ENCODE measurements at places on chromosomes 12 and 14.

DNA sequence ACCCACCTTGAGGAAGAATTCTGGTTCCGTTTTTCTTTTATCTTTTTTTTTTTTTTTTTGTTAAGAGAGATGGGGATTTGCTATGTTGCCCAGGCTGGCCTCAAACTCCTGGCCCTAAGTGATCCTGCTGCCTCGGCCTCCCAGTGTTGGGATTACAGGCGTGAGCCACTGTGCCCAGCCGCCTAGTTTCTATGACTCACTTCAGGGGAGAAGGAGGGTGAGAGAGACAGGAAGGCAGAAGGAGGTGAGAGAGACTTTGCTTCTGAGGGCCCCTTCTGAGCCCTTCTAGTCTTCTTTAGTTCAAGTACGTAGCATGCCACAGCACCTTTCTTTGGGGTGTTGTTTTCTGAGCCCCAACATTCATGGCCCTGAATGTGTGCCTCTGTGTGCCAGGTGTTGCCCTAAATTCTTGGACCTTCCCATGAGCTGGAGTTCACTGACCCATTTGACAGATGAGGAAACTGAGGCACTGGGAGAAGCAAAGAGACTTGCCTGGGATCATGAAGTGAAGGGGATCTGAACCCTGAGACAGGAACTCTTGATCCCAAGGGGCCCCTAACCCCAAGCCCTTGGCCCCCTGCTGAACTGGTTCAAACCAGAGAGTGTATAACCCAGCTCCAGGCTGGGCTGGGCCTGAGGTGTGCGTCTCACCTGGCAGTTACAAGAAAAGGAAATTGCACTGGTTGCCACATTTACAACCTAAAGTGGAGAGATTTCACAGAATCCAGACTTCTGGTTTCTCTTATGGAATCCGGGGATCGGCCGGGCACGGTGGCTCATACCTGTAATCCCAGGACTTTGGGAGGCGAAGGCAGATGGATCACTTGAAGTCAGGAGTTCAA lies 20.8 kb downstream of the SH2B3 start:
- DNase-seq = no peak

- DNase-seq = no peak
Measured at GRCh38 chr12:73262788-73263381, 990.7 kb downstream of the TRHDE start.

- DNase-seq = no peak
Measured at GRCh38 chr12:67981287-67982162, 7.7 kb upstream of the IFNG-AS1 start.

GRCh38 chr12:104805186-104805585 lies 152.9 kb downstream of the SLC41A2 start:
- DNase-seq = no peak

DNA sequence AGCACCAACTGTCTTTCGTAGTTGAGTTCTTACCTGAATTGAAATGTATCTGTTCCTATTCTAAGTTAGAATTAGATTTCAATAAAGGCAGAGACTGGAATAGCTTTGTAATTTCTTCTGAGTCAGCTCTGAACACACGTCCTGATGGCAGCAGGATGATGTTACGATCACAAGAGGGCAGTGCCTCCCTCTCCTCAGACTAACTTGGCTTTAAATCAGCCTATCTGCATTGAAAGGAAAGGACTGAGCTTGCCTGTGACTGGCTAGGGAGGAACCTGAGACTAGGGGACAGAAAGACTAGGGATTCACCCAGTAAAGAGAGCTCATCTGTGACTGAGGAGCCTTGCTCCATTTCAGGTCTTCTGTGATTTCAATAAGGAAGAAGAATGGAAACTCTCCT lies 323.7 kb upstream of the OR4E1 start:
- DNase-seq = no peak

- no peak for DNase-seq
Measured at GRCh38 chr12:79274501-79275064, 410.0 kb downstream of the SYT1 start.

DNA sequence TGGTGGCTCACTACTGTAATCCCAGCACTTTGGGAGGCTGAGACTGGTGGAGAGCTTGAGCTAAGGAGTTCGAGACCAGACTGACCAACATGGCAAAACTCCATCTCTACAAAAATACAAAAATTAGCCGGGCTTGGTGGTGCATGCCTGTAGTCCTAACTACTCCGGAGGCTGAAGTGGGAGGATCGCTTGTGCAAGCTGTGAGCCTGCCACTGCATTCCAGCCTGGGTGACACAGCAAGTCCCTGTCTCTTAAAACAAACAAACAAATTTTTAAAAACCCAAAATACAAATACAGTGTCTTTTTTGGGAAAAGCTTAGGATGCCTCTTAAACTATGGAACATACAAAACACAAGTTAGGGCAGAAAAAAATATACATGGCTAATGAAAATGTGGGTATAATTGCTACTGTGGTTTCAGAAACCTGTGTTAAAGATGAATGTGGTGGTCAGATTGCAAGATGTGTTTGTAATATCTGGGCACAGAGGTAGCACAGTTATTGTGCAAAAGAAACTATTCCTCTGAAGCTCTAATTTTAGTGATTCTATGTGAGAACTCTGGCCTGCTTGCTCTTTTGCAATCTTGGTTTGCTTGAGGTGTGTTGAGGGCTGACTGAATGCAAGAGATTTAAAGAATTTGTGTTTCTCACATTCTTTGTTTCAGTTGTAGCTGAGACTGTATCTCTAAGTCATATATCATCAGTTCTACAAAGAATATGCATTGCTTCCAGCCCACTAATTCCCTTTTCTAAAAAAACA lies 3.9 kb upstream of the HSPA2 start:
- DNase-seq = no peak

- DNase-seq = no peak
Measured at GRCh38 chr12:51048661-51049251, 629 bp downstream of the LETMD1 start.

- no peak for DNase-seq
Measured at GRCh38 chr12:15227004-15227679, 5.9 kb upstream of the RERG start.

DNA sequence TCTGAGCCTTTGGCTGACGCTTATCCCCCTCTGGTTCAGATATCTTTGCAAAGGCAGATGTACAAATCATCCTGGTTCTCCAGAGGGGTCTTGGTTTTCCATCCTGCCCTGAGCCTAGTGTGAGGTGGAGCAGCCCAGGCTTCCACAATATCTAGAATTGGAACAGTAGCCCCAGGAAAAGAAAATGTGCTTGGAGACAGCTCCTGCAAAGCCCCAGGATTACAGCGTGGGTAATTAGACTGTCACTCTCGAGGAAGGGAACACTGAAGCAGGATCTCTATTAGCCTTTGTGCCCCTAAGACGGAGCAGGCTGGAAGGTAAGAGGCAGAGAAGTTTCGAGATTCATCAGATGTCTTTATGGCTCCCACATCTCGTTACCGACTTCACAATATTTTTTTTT lies 59.4 kb downstream of the TMEM132C start:
- no peak for DNase-seq

- no peak for DNase-seq
Measured at GRCh38 chr12:110763583-110763982, 20.9 kb upstream of the PPP1CC start.

DNA sequence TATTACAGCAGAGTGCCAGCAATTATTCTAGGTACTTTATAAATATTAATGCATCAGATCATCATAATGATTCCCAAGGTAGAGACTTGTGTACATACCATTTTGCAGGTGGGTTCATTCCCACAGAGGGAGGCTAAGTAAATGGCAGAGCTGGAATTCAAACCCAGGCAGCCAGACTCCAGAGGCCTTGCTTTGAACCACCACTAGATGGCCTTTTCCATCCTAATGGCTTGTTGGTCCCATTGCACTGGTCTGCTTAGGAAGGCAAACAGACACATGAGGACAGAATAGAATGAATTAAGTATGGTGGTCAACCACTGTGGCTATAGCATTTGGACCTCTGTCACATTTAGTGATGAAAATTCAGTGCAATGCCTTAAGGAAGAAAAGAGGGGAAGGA lies 158.7 kb downstream of the METTL25 start:
- no peak for DNase-seq

- no peak for DNase-seq
Measured at GRCh38 chr12:47244835-47245234, 165.1 kb upstream of the AMIGO2 start.

DNA sequence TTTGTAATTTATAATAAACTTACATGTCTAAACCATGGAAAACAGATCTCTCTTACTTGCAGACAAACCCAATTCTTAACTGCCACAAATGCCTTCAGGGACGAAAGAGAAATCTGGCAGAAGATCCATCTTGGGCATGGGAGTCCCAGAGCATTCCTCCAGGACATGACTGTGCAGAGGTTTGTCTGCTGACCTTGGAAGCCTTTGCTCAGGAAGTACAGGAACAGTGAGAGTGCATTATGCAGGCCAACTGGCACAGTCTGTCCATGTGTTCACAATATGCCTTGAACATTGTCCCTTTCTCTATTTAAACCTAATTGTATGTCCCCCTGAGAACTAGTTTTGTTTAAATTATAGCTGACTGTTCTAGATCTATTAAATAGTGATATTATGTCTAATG lies 467.1 kb downstream of the ATP23 start:
- DNase-seq = no peak

DNA sequence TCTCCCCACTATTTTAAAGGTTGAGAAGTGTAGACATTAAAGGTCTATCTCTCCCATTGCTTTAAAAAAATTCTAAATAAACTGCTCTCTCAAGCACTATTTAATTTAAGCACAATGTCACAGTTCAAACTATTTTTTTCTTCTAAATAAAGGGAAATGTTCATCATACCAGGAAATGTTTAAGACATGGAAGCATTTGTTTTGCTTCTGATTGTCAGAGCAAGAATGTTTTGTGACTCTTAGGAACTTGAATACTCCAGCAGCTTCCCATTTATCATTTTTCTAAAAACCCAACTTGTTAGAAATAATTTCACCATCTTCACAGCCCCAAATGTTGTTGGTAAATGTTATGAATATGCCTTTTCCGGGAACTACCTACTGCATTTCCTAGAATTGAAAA lies 121.8 kb upstream of the NTF3 start:
- DNase-seq = no peak

- no peak for DNase-seq
Measured at GRCh38 chr14:50233951-50234250, 2.5 kb upstream of the SOS2 start.

DNA sequence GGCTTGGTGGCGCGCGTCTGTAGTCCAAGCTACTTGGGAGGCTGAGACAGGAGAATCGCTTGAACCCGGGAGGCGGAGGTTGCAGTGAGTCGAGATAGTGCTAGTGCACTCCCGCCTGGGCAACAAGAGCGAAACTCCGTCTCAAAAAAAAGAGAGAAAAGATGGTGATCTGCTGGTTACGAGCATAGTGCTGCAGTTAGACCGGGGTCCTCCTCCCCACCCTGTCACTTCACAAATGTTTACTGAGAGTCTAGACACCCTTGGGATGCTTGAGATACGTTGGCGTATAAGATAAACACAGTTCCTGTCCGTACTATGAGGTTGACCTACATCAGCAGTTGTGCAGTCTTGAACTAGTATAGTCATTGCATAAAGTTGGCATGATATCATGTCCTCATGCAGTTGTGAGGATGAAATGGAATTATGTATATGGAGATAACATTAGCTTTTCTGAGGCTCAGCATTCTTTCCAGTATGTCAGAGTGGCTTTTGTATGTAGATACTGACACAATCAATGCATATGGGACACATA lies 787 bp downstream of the ACAD10 start:
- DNase-seq = no peak

DNA sequence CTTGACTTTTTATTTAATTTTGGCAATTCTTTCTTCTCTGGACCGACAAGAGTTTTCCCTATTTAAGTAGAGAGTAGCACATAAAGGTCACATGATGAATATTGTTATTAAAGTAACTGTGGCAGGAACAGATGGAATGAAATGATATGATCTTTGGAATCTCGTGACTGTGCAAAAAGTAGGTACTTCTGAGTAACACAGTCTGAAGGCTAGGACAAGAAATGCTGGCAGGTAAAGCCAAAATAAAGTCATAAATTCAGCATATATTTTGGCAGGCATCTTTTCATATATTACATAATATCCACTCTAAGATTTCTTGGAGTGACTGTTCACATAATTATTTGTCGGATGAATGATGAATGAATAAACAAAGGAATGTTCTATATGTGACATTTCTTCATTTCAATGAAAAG lies 121.4 kb downstream of the EFCAB11 start:
- DNase-seq = no peak

- DNase-seq = no peak
Measured at GRCh38 chr14:52840877-52841276, 49.5 kb upstream of the GNPNAT1 start.

GRCh38 chr12:19988948-19989347 lies 379.4 kb upstream of the PDE3A start:
- no peak for DNase-seq

GRCh38 chr14:102532204-102532658 lies 22.7 kb upstream of the ANKRD9 start:
- DNase-seq = no peak

DNA sequence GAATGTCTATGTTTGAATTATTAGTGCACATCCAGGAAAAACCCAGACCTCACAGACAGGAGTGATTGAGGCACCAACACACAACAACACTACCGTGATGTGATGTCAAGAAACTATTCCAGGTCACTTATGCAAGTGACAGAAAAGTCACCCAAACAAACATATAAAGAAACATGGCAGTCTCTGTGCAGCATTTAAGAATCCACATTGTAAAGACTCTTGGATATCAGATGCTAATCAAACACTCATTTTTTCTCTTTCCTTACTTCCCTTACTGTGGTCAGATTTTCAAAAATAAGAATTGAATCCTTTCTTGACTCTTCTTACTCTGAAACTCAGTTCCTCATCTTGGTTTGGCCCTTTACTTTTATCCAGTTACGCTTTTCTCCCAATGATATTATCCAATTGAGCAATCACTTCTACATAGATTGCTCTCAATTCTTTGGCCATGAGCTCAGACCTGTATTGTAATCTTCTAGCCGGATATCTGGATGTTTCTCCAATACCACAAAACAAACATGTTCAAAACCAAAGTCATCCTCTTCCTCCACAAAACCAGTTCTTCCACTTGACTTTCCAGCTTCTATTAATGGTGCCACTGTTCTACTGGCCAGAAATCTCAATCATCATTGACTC lies 115.4 kb downstream of the DUSP6 start:
- DNase-seq = no peak

- DNase-seq = no peak
Measured at GRCh38 chr12:129534966-129535750, 368.7 kb downstream of the TMEM132D start.

- DNase-seq = no peak
Measured at GRCh38 chr12:60201891-60202290, 606.1 kb downstream of the SLC16A7 start.

GRCh38 chr14:21399311-21399870 lies 15.6 kb upstream of the SUPT16H start:
- no peak for DNase-seq

GRCh38 chr14:23582906-23583760 lies 4.5 kb upstream of the JPH4 start:
- DNase-seq = no peak

DNA sequence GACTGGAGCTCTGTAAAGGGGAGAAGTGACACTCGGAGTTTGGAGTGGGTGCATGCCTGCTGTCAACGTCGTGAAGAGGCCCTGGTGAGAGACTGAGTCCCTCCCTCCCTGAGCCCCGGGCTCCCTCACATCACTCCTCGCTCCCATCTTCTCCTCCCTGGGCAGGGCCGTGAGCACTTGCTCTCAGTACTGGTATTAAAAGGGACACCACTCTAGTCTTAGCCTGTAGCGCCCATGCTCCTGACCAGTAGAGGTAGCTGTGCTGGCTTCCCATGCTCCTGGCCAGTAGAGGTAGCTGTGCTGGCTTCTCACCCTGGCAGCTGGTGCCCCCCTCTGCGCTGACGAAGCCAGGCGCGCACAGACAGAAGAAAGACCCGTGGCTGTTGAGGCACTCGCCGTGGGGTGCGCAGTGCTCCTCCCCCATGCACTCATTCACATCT lies 14.7 kb downstream of the ISCA2 start:
- DNase-seq = no peak

GRCh38 chr12:57898308-57898970 lies 42.9 kb upstream of the ATP23 start:
- DNase-seq = no peak

Measured in activated naive CD4-positive, alpha-beta T cell (primary cell).